ENCODE measurements at places on chromosomes 13 and 19.

DNA sequence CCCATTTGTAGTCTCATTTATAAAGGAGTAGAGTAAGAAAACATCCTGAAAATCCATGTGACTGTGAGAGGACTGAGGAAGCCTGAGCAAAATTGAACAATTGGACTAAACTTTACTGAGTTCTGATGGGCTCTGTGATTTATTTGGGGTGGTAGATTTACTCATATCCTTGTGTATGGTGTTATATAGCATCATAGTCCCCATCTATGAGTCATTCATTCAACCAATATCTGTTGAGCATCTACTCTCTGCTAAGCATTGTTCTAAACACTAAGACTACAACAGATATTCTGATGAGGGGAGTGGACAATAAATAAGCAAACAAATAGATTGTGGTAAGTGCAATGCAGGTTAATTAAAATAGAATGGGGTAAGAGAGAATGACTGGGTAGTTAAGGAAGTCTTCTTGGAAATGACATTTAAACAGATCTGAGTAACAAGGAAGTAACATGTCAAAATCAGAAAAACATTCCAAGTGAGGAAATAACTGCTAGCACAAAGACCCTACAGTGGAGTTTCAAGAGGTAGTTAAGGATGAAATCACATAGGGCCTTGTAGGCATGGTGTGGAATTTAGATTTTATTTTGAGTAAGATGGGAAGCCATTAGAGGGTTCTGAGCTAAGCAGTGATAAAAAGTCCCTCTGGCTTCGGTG is 36.3 kb upstream of the MLNR start:
- DNase-seq: peak; percentile 12

- DNase-seq: no peak
Observed at GRCh38 chr13:97928301-97928700, 25.2 kb upstream of the IPO5 start.

GRCh38 chr13:63455938-63456337 is 2040.3 kb upstream of the PCDH20 start:
- DNase-seq: peak; percentile 32

GRCh38 chr19:1101337-1101698 is 2.5 kb upstream of the GPX4 start:
- no peak for DNase-seq

DNA sequence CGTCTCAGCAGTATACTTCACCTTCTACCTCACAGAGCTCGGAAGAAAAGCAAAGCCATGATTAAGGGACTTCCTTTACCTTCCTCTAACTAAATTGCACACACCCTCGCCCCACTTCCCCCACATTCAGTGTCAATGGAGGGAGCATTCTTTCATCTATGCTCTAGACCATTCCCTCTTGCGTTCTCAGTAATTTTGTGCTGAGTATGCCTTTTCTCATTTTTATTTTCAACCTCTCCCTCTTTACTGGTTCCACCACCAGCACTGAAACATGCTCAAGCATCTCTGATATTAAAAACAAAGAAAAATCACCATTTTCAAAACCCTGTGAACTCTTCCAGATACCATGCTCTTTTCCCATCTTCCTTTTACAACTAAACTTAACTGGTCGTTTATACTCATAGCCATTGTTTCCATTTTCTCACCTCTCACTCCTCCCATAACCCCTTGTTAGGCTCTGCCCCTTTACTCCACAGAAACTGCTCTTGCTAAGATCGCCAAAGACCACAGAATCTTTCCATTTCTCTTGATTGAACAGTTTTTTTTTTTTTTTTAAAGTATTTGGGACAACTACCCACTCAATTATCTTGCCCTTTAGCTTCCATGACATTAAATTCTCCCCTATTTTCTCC is 32.4 kb downstream of the SERPINE3 start:
- no peak for DNase-seq

DNA sequence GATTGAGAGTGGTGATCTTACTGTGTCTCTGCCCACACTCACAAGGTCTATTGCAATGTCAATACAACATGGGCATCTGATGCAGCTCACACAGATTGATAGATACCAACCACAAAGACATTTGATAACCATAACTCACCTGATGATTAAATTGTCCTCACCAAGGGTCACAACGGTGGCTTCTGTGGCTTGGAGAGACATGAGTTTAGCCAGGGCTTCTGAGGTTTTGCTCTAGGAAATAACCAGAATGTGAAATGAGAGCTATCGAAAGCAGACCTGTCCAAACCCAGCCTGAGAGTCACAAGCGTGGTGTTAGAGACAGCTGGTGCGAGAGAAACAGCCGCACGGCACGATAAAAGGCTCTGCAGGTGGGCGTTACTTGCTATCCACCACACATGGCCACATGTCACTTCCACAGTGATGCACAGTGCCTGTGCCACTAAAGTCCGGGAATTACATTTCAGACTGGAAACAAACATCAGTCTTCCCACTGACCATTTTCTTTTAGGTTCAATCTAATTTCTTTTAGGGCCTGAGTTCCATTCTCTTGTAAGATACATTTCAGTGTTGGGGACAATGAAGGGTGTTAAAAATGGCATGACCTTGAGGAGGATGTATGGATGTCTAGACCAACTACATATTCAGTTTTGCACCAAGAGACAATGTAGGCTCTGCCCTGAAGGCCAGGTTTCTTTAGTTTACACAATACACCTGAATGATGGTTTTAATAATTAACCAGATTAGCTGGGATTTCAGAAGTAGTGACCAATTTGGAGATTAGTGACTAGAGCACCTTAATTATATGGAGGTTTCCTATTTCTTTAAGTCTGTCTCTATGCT is 53.7 kb downstream of the ATP7B start:
- DNase-seq: no peak

DNA sequence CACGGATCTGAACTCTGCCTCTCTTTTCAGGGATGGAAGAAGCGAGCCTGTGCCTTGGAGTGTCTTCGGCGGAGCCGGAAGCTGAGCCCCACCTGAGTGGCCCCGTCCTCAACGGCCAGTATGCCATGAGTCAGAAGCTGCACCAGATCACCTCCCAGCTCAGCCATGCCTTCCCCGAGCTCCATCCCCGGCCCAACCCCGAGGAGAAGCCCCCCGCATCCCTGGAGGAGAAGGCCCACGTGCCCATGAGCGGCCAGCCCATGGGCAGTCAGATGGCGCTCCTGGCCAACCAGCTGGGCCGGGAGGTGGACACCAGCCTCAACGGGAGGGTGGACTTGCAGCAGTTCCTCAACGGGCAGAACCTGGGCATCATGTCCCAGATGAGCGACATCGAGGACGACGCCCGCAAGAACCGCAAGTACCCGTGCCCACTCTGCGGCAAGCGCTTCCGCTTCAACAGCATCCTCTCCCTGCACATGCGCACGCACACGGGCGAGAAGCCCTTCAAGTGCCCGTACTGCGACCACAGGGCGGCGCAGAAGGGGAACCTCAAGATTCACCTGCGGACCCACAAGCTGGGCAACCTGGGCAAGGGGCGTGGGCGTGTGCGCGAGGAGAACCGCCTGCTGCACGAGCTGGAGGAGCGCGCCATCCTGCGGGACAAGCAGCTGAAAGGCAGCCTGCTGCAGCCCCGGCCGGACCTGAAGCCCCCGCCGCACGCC is 71.5 kb downstream of the ZNF536 start:
- no peak for DNase-seq

GRCh38 chr13:37597477-37598025 is 1.0 kb downstream of the POSTN start:
- DNase-seq: no peak

GRCh38 chr19:2840794-2841791 is at the start of gene ZNF555:
Gene ZNF555 (plus strand): TSS chr19:2841475. CDS start chr19:2841573, 98 bp downstream.
- peak; percentile 99 for DNase-seq

- DNase-seq: no peak
Observed at GRCh38 chr13:29782798-29783197, 67.6 kb downstream of the UBL3 start.

- no peak for DNase-seq
Observed at GRCh38 chr13:48693998-48694397, 40.3 kb downstream of the CYSLTR2 start.

DNA sequence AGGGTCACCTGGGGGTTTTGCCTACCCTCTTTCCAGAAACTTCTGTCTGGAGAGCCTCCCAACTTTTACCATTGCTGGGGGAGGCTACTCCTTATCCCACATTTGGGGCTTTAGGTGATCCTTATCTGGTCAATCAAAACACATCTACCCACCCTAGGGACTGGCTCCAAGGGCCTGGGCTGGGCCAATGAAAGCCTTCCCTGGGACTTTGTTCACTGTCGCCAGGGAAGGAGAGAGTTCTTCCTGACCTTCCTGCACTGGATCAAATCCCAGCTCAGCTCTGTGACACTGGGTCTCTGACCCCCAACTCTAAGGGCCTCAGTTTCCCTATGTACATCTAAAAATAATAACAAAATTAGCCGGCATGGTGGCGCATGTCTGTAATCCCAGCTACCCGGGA is 11.1 kb downstream of the DOCK6 start:
- no peak for DNase-seq

DNA sequence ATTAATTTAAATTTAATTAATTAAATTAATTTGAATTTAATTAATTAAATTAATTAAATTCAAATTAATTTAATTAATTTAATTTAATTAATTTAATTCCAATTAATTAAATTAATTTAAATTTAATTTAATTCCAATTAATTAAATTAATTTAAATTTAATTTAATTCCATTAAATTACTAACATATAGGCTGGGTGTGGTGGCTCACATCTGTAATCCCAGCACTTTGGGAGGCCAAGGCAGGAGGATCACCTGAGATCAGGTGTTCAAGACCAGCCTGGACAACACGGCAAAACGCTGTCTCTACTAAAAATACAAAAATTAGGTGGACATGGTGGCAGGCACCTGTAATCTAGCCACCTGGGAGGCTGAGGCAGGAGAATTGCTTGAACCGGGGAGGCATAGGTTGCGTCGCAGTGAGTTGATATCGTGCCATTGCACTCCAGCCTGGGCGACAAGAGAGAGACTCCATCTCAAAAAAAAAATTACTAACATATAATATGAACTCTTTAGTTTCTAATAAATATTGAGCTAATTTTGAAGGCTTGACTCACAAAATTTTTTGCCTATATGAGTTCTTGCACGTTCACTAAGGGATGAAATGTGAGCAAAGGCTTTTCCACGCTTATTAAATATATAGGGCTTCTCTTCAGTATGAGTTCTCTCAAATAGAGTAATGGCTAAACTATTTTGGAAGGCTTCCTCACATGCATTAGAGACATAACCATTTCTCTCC is 9.0 kb upstream of the USP29 start:
- DNase-seq: no peak

GRCh38 chr13:100542826-100543156 is 45.8 kb downstream of the GGACT start:
- peak; percentile 55 for DNase-seq

- no peak for DNase-seq
Observed at GRCh38 chr19:17817668-17818363, 3.5 kb downstream of the INSL3 start.

GRCh38 chr13:22648320-22648801 is 532.4 kb upstream of the SGCG start:
- DNase-seq: no peak

Measured in RKO (cell line).